Vein endothelial cell (primary cell): ENCODE measurements at places on chromosomes 11 and 22. TPM values are rescaled to one million over a fixed set of nuclear protein-coding genes. Genes with fewer than 3 reads are reported as not detected.

The EHF gene
- not detected in 2 replicates for total RNA-seq

The CDC42BPG gene
- total RNA-seq, result 0.33 and 0.38 TPM in 2 replicates

The DCDC1 gene
- total RNA-seq, result under 0.01 TPM in 2 replicates

The ACR gene
- 0.38 and 1.3 TPM in 2 replicates for total RNA-seq

The IGSF22 gene
- total RNA-seq, result not detected in 2 replicates

The TIMM10B gene
- 25.5 and 30.2 TPM in 2 replicates for total RNA-seq

The MS4A8 gene
- not detected in 2 replicates for total RNA-seq

The ZNF280A gene
- total RNA-seq, result not detected in 2 replicates

The DMC1 gene
- total RNA-seq, result 0.33 and 0.96 TPM in 2 replicates

The GCAT gene
- 26.1 and 28.8 TPM in 2 replicates for total RNA-seq

The APOBEC3H gene
- total RNA-seq, result 0.29 and 0.33 TPM in 2 replicates

The F2 gene
- not detected in 2 replicates for total RNA-seq

The C11orf42 gene
- total RNA-seq, result not detected in 2 replicates

The CALCA gene
- not detected in 2 replicates for total RNA-seq

The GRAP2 gene
- total RNA-seq, result not detected in 2 replicates

The RASD2 gene
- total RNA-seq, result not detected in 2 replicates

The OR52B2 gene
- not detected in 2 replicates for total RNA-seq

The MS4A3 gene
- not detected in 2 replicates for total RNA-seq

The CCDC73 gene
- total RNA-seq, result not detected in 2 replicates

The SSRP1 gene
- 83.9 and 99.4 TPM in 2 replicates for total RNA-seq

The TTC36 gene
- total RNA-seq, result 0.19 and 2.9 TPM in 2 replicates

The OR4A16 gene
- total RNA-seq, result not detected in 2 replicates

The VWA5A gene
- 13.1 and 13.2 TPM in 2 replicates for total RNA-seq
